ENCODE measurements at places on chromosomes 5 and 9.

DNA sequence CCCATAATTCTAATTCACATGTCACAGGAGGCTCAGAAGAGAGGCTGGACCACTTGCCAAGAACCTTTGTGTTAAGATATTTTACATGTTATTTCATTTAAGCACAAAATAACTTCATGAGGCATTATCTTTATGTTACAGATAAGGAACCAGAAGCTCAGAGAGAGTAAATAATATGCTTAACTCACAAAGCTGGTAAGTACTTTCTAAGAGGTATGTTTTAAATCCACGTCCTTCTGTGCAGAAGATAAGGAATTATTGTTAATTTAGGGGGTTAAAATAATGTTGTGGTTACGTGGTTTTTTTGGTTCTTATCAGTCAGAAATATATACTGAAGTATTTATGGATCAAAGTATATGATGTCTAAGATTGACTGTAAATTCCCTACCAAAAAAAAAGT lies 8.0 kb downstream of the STRBP start:
- no peak for DNase-seq
- H3K4me3 ChIP-seq: no peak overlapping the region
- H3K36me3 ChIP-seq: no peaks in the 10 kb centered on the region
- no peak overlapping the region for H3K27ac ChIP-seq
- H3K4me1 ChIP-seq: no peaks in the 10 kb centered on the region

DNA sequence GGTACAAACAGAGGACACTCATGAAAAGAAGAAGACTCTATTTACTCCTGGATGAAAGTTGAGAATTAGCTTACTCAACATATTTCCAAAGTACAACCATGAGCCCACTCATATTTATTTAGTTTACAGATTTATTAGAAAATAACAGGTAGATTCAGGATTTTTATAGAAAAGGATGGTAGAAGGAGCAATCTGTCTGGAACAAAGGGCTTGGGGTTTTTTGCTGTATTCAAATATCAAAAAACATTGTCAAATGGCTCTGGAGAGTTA lies 7.0 kb upstream of the ERAP2 start:
- no peak overlapping the region for H3K4me3 ChIP-seq
- H3K27ac ChIP-seq: no peak overlapping the region
- no peaks in the 10 kb centered on the region for H3K27me3 ChIP-seq
- no peak for DNase-seq
- peaks cover 19% of the 10 kb centered on the region for H3K4me1 ChIP-seq

DNA sequence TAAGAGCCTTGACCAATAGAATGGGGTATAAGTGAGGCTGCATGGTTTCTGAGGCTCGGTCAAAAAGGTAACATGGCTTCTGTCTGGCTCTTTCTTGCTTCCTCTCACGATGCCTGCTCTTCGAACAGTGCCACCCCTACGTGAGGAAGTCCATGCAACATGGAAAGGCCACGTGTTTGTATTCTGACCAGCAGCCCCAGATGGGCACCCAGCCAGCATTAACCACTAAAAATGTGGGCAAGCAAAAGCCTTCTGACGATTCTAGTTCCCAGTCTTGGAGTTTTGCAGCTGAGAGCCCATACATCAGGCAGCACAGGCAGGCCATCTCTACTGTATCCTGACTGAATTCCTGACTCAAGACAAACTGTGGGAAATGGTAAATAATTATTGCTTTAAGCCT lies 24.2 kb upstream of the NREP start:
- H3K4me3 ChIP-seq: no peak overlapping the region
- peaks cover 10% of the 10 kb centered on the region for H3K4me1 ChIP-seq
- DNase-seq: no peak

- H3K36me3 ChIP-seq: no peaks in the 10 kb centered on the region
- H3K4me1 ChIP-seq: no peaks in the 10 kb centered on the region
- H3K27ac ChIP-seq: no peak overlapping the region
- H3K27me3 ChIP-seq: no peaks in the 10 kb centered on the region
- DNase-seq: no peak
Observed at GRCh38 chr5:72203251-72203845, 96.1 kb downstream of the MAP1B start.

DNA sequence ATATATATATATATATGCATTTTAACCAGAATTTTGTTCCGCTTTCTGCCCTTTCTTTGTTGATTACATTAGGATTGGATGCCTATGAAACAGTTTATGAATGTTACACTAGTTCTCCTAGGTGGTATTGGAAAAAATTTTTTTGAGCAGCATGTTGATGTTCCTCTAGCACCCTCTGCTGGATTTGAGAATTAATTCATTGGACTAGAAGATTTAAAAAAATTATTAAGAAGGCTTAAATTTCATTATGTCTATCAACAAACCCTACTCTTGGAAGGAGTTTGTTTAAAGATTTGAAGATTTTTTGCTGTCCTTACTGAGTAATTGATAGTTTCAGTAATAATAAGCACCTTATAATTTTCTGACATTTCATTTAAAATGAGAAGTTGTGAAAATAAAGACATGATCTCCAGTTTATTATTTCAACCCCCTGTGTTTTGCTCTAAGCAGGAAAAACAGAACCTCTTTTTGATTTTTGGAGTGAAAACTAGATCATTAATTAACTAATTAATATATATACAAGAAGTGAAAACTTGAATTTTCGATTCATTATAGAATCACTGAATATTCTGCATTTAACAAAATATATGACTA lies 89.6 kb downstream of the CCDC171 start:
- H3K27me3 ChIP-seq: no peaks in the 10 kb centered on the region
- H3K4me1 ChIP-seq: no peaks in the 10 kb centered on the region
- DNase-seq: no peak
- H3K27ac ChIP-seq: no peak overlapping the region
- no peak overlapping the region for H3K4me3 ChIP-seq

DNA sequence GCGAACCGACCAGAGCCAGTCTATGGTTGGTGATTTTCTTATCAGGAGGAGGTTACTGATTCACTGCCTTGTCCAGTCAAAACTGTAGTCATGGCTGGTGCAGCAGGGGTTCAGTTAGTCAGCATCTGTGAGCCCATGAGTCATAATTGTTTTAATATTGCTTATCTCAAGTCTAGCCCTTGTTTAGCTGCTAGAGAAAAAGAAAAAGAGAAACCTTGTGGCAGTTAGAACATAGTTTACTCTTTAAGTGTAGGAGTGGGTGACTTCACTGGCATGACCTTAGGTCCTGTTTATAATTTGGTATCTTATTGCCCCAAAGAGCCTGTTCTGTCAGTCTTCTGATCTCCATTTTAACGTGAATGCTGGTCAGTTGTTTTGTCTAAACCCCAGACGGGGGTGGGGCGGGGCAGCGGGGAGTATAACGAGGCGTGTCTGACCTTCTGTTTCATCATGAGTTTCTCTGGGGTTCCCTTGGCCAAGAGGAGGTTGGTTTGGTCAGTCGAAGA lies 76.9 kb upstream of the NFIL3 start:
- H3K4me3 ChIP-seq: no peak overlapping the region
- H3K36me3 ChIP-seq: no peaks in the 10 kb centered on the region

- H3K36me3 ChIP-seq: no peaks in the 10 kb centered on the region
- H3K27ac ChIP-seq: no peak overlapping the region
- no peak for DNase-seq
- no peaks in the 10 kb centered on the region for H3K4me1 ChIP-seq
Observed at GRCh38 chr9:112640311-112640710, 77.6 kb downstream of the INIP start.

GRCh38 chr9:11190719-11191118 lies 577.9 kb upstream of the PTPRD start:
- no peak overlapping the region for H3K27ac ChIP-seq
- no peaks in the 10 kb centered on the region for H3K27me3 ChIP-seq
- no peak for DNase-seq
- no peak overlapping the region for H3K4me3 ChIP-seq
- no peaks in the 10 kb centered on the region for H3K36me3 ChIP-seq
- H3K4me1 ChIP-seq: no peaks in the 10 kb centered on the region

All from spleen (tissue), 13 donors.